ENCODE measurements at places on chromosomes 7 and 10.
A peak's percentile ranks its signal among the peaks of the same experiment; 100 is the strongest.

GRCh38 chr10:90432866-90433265 is 425.0 kb downstream of the HTR7 start:
- DNase-seq, result no peak

GRCh38 chr10:5033061-5033778 is 29.6 kb upstream of the AKR1C2 start:
- peak; percentile 49 for DNase-seq

- no peak for DNase-seq
Observed at GRCh38 chr10:33234831-33235237, 99.6 kb downstream of the NRP1 start.

GRCh38 chr7:569071-569855 is 49.6 kb upstream of the PDGFA start:
- DNase-seq, result no peak

DNA sequence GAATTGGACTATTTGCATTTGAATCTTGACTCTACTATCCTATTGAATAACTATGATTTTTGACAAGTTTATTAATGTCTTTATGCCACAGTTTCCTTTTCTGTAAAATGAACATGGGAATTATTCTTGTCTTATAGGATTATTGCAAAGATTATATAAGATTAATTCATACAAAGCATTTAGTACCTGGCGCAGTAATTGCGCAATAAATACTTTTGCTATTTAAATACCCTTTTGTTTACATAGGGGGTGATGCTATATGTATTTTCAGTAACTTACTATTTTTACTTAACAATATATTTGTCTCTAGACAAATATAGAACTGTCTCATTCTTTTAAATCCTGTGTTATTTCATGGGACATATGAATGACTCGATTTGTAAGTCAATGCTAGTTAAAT is 5.3 kb downstream of the MINPP1 start:
- DNase-seq, result no peak

GRCh38 chr10:132476146-132477065 is 61.2 kb upstream of the INPP5A start:
- no peak for DNase-seq

GRCh38 chr10:6194311-6194710 is 8.4 kb upstream of the PFKFB3 start:
- DNase-seq, result no peak

GRCh38 chr10:27745732-27746396 is at the start of gene MKX:
TSS of gene MKX (minus strand) at chr10:27745819. CDS start at chr10:27743415, 2,404 bp downstream.
- DNase-seq, result no peak
